Mucosa of descending colon (tissue), 3 donors: ENCODE measurements at places on chromosomes 12 and 14.

- DNase-seq = no peak
These were observed 41.3 kb downstream of the NCOR2 start for GRCh38 chr12:124525927-124526692.

GRCh38 chr14:53491884-53492277 is 338.8 kb upstream of the DDHD1 start:
- no peak for DNase-seq

- DNase-seq = no peak
These were observed 14.3 kb upstream of the PAPLN start for GRCh38 chr14:73223049-73223448.

- no peak for DNase-seq
These were observed 20.2 kb downstream of the TMX1 start for GRCh38 chr14:51260225-51260624.

GRCh38 chr14:22409006-22409405 is 180.0 kb downstream of the DAD1 start:
- DNase-seq = no peak

DNA sequence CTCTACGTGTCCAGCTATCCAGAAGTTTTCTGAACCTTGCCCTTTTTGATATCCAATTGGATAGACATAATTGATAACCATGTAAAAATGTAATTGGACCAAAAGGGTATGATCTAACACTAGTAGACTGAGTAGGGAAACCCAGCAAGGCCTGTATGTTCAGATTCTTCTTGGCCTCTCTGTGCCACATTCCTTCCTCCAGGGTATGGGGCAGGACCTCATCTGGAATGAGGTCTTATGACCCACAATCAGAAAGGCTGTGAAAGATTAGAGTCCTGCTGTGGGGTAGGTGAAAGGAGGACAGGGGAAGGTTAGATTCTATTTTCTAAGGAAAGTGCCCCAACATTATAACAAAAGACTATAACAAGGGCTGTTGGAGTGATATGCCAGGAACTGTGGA is 51.3 kb upstream of the A2ML1 start:
- no peak for DNase-seq

DNA sequence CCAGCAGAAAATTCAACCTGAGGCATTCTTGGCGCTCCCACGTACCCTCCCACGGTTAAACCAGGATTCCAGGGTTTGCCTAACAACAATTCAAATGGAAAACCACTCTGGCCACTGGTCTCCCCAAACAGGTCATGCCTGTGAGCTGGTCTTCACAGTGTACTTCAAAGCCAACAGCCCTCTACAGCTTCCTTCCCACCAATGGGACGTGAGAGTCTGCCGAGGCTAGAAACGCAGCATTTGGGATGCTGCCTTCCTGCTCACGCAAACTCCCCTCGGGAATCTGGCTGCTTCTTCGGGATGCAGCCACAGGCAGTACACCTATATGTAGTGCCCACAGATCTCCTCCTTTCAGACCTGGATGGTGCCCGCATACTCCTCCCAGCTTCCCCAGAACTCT is 149.1 kb downstream of the KLHL28 start:
- no peak for DNase-seq

DNA sequence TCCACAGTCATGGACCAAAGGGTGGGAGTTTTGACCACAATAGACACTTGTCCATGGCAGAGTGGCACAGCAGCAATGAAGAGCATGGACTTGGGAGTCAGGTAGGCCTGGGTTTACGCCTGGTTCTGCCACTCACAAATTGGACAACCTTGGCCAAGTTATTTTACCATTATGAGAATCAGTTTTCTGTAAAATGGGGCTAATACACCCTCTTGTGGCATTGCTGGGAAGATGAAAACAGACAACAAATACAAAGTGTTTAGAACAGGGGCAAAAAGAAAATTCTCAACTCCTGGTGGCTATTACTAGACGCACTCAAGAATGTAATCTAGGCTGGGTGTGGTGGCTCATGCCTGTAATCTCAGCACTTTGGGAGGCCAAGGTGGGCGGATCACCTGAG is 2.6 kb downstream of the C12orf43 start:
- DNase-seq = no peak

DNA sequence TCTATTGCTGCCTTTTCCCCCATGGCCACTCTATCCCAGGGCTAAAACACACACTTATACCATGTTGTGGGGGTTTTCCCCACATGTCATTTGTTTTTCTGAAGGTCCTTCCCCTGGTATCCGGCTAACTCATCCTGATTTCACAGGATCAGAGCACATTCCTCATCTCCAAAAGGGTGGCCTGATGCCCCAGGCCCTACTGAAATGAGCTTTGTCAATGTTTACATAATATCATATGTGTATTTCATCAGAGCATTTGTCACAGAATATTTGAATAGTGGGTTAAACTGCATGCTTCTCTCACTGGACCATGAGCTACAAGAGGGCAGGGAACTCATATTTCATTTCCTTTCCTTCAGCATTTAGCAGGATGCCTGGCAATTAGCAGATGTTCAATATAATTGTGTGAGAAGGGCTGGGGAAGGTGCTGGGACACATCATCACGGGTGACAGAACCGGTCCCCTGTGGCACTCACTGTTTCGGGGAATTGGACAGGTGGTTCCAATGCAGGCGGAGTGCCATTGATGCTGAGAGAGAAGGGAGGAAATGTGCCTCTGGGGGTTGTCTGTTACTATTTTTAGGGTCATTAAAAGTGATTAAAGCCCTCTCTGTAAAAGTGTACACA is 26.8 kb downstream of the EMP1 start:
- DNase-seq = no peak

- no peak for DNase-seq
These were observed 233.4 kb downstream of the MSRB3 start for GRCh38 chr12:65511912-65512311.

DNA sequence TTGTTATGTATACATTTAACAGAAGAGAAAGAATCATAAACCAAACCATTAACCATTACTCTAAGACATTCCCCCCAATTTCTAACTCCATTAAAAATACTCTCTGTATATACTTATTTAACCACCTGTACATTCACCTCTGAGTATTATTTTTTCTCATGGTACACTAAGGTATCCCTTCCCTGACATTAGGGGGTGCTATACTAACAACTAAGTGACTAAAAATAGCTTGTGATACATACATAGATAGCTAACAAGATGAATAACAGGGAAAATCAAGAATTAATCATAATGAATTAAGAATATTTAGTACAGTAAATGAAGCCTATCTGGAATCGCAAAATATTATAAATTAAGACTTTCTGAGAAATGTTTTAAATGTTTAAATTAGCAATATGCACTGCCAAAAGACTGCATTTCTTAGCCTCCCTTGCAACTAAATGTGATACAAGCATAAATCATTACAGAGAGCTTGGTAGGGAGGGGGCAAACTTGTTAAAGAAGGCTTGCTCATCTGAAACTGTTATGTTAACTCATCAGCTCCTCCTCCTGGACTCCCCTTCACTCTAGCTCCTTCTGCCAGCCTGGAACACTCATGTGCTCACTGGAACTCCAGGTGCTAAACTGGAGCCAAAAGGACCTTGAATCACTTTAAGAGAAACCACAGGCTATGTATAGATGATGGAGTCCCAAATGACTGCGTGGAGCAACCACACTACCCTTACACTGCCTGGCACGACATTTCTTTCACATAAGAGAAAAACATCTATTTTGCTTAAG is 14.9 kb downstream of the C2CD5 start:
- DNase-seq = no peak

DNA sequence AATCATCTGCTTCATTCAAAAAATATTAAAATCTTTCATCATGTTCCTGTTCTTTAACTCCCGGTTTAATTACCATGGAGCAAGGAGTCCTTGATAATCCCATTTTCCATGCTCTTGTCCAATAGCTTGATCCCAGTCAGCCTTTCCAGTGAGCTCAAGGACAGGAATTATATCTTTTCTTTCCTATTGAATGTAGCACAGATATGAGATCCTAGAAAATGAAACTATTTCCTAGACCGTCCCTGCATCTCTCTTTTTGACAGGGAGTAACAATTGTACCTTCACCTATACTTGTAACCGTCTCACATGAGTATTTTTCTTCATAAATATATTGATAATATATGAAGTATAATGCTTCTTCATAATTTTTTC is 35.6 kb downstream of the PIK3C2G start:
- DNase-seq = no peak

DNA sequence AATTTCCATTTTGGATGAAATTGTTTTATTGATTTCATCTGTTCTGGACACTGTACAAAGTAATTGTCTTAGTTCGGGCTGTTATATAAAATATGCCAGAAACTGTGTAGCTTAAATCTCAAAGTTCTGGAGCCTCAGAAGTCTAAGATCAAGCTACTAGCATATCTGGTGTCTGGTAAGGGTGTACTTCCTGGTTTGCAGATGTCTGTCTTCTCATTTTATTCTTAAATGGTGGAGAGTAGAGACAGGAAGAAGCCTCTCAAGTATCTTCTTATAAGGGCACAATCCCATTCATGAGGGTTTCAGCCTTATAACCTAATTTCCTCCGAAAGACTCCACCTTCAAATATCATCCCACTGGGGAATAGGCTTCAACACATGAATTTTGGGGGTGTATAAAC is 51.3 kb downstream of the MON2 start:
- DNase-seq = no peak

DNA sequence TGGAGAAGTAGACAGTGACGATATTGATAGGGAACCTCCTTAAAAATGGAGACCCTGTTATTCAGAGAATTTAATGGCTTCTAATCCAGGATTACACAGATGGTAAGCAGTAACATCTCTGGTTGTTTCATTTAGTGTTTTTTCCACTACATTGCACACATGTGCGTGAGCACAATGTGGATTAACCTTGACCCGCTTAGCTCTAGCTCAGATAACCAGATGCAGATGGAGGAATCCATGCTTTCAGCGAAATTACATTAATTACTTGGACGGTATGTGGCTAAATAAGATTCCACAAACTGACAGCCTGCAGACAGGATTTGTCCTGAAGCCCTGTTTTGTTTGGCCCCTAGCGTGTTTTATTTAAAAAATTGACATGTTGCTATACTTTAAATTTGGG is 378.4 kb downstream of the CCDC91 start:
- no peak for DNase-seq

DNA sequence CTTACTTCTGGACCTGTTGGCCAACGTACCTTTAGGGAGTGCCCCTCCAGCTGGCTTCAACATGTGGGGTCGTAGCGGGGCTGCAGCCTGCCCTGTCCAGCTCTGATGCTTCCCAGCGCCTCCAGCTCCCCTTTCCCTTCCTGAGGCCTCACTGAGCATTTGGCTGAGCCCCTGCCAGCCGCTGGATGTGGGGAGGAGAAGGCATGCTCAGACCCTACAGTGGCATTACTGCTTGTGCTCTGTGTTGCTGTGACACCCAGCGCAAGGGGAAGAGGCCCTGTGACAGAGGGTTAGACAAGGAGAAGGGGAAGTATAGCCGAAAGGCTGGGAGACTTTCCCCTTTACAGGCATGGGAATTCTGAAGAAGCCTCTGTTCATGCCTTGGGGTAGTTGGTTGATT is 145.9 kb downstream of the PRKCH start:
- no peak for DNase-seq

GRCh38 chr12:77591959-77592743 is 238.5 kb upstream of the NAV3 start:
- no peak for DNase-seq

- DNase-seq = no peak
These were observed 162.6 kb downstream of the MYRFL start for GRCh38 chr12:69987579-69988091.

DNA sequence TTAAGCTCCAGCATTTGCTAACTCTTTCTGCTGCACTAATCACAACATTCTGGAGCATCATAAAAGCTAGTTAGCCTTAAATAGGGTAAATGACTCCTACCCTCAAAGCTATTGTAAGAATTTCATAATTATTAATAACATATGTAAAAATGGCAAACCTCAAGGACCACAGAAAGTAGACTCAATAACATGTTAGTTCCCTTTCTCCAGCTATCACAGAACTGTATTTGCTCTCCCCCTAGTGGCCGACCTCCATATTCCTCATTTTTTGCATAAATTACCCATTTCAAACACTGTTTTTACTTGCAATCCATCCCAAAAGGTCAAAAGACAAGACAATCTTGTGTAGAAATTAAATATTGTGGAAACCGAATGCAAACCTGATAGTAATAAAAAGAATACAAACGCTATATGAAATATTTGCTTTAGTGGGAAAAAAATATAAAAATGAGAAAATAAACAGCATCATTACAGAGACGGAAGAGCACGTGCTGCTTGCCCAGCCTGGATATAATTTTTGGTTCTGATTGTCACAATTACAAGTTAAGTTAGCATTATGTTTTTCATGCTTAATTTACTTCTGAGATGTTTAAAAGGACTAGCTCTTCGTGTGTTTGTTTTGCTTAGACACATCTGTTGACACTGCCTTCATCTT is 97.9 kb downstream of the RERGL start:
- DNase-seq = no peak

DNA sequence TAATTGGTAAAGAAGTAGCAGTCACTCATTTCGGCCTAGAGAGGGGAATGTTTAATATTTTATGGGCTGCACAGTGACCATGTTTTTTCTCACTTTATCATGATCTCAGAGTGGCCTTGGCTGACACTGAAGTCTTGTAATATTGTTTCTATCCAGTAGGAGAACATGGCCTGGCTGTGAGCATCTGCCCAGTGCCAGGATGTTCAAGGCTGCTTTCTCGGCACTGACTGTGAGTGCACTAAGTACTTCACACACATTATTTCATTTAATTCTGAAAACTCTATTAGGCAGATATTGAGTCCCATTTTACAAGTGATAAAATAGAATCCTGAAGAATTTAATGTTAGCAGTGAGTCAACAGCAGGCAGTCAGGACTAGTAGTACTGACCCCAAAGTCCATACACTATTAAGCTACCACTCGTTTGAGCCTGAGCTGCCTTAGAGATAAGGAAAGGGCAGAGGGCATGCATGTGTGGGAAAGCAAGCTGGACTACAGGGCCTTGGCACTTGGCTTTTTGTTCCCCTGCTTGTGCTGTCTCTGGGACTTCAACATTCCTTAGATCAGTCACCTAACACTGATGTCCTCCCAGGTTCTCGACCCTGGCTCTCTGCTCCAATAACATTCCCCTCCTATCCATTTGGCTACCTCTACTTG is 42.2 kb upstream of the APPL2 start:
- DNase-seq = no peak

DNA sequence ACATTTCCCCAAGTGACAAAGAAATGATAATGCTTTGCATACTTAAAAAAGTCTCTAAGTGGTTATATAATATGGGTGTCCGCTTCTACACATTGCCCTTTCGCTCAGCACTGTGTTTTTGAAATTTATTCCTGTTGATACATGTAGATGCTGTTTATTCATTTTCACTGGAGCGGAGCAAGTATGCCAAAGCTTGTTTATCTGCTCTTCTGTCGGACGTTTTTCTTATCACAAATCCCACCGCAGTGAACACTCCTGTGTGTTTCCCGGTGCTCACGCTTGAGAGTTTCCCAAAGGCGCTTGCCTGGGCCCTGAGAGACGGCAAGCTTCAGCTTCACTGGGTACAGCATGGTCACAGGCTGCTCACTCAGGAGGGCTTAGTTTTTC is 50.2 kb downstream of the TPCN1 start:
- DNase-seq = no peak

DNA sequence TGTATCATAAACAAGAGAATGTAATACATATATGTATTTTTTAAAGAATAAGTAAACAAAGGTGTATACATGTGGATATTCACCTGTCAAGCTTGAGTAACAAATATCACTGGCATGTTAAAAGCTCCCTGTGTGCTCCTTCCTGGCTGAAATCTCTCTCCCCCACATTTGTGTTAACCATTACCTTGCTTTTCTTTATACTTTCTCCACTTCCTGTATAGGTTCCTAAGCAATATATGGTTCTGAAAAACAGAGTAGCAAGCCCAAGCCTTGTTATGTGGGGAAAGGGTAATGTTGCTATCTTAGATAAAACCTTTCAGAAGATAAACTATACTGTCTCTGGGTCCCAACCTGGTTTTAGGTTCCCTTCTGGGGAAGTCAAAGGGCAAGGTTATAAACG is 32.3 kb upstream of the TBC1D30 start:
- DNase-seq = no peak
